ENCODE measurements at places on chromosomes 3 and 15.
A peak's percentile ranks its signal among the peaks of the same experiment; 100 is the strongest.

- peak; percentile 86 for DNase-seq
Measured at GRCh38 chr15:51667478-51667877, 13.8 kb upstream of the SCG3 start.

DNA sequence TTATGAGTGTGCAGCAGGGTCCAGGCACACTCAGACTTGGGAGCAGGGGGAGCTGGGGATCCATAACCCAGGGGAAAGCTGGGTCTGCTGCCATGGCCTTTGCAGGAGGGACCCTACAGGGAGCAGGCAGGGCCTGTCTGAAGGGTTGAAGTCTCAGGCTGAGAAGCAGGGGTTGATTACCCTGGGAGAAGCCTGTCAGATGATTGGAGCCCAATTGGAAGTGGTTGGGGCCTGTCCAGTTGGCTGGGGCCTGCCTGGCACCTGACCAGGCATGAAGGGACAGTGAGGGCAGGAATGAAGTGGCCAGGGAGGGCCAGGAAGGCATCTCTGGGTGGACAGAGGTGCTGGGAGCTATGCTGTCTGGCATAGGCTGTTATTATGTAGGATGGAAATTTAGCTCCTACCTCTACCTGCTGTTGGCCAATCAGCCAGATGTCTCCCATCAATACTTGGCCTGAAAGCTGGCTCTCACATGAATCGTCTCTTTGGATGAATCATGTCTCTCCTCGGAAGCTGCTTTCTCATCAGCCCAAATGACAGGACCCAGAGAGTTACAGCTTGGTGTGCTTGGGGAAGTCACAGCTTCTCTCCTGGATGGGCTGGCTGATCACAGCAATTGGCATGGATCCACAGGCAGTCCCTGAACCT is 27.4 kb upstream of the SLCO2A1 start:
- no peak for DNase-seq

- DNase-seq = peak; percentile 22
Measured at GRCh38 chr15:83653639-83654378, at the start of gene ADAMTSL3. TSS of gene ADAMTSL3 (plus strand) at chr15:83654123. CDS start at chr15:83655762, 1,639 bp downstream.

GRCh38 chr15:44536962-44537734 is at the start of gene EIF3J:
TSS of gene EIF3J (plus strand) at chr15:44537147. CDS start at chr15:44537195, 48 bp downstream.
- DNase-seq = peak; percentile 94

- DNase-seq = no peak
Measured at GRCh38 chr3:196625331-196625730, 14.2 kb upstream of the NRROS start.

- no peak for DNase-seq
Measured at GRCh38 chr15:58758141-58758540, 8.6 kb upstream of the ADAM10 start.

DNA sequence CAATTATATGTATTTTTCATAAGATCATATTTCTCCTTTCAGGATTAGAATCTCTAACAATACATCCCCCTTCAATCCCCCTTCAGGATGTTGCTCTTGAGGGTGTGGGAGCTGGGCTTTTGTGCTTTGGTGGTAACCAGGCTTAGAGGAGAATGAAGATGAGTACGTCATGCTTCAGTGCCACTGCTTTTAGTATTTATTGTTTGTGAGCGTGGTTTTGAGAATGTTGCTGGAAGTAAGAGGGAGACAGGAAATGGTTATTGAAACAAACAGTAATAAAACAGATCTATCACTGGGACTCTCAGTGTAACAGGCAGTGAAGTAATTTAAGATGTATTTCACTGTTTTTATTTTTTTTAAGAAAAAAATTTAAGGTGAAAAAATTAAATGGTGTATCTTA is 35.3 kb downstream of the GBE1 start:
- no peak for DNase-seq

DNA sequence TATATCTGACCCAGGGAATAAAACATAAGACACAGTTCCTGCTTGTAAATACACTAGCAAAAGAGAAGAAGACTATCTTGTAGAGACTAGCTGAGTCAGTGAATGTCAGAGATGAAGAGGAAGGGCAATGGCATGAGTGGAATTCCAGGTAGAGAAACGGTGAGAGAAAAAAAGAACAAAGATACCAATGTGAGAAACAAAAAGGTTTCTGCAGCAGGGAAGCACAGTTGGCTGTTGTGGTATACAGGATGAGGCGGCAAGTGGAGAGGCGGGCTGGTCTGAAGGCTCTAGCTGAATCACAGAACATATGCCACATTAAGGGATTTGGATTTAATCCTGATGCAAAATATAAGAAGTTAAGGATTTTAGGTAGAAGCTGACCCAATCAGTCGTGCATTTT is 17.1 kb upstream of the TASOR start:
- DNase-seq = no peak

DNA sequence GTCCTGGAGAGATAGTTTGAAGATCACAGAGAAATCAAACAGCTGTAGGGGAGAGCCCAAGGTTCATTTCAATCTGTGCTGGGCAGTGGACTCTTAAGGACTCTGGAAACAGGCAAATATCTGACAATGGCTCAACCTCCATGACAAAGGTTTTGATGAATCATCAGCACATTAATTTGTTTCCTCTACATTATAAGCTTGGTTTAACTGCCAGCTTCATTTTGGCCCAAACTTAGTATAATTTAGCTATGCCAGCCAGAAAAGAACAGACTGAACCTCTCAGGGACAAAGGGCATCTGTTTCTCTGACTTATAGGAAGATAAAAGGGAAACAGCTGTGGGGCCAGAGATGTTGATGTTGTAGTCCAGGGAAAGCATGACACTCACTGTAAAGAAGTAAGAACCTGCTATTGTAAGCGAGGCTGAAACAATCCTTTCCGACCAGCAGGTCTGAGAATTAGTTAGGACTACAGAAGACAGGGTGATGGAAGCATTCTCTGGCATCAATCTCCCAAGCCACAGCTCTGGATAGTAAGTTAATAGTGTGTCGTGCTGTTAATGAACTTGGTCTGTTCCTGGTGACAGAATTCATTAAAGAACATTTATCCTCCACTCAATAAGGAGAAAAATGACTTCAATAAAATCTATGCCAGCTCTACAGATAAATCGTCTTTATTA is 110.1 kb downstream of the KCNMB2 start:
- DNase-seq = no peak

DNA sequence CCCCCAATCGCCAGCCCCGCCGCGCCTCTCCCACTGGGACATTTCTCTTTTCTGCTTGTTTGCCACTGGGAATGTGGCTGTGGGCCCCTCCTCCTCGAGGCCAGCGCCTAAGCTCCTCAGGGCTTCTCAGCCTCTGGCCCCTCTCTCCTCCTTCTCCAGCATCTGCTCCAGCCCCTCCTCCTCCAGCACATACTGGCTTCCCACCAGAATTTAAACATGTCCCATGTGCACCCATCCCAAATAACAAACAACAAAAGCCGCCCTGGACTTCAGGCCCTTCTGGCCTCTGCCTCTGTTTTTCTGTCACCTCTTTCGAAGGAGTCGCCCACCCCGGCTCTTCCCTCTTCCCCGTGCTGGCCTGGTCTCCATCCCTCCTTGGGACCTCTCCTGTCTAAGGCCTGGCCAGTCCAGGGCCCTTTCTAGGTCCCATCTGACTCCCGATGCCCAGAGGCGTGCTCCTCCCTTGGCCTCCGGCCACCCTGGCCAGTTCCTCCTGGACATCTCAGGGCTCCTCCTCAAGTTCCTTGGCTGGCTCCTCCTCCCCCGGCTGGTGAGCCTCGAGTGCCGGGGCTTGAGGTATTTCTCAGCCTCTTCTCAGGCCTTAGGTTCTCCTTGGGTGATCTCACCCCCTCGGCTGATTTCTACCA is 94.6 kb upstream of the SLC6A6 start:
- no peak for DNase-seq

DNA sequence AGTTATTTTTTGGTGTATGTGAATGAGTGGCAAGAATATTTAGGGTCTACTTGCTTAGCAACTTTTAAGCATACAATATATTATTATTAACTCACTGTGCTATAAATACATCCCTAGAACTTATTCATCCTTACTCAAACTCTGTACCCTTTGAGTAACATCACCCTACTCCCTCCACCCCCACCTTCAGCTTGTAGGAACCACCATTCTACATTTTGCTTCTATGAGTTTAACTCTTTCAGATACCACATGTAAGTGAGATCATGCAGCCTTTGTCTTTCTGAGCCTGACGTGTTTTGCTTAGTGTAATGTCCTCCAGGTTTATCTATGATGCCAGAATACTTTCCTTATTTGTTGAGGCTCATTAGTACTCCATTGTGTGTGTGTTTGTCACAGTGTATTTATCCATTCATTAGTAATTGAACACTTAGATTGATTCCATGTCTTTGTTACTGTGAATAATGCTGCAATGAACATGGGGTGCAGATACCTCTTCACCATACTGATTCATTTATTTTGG is 526.9 kb downstream of the PYDC2 start:
- DNase-seq = no peak

- DNase-seq = no peak
Measured at GRCh38 chr3:37129871-37130270, 44.5 kb downstream of the LRRFIP2 start.

GRCh38 chr3:57805674-57806073 is 49.6 kb downstream of the SLMAP start:
- DNase-seq = no peak

- DNase-seq = no peak
Measured at GRCh38 chr3:45955017-45955647, 11.9 kb downstream of the CXCR6 start.

DNA sequence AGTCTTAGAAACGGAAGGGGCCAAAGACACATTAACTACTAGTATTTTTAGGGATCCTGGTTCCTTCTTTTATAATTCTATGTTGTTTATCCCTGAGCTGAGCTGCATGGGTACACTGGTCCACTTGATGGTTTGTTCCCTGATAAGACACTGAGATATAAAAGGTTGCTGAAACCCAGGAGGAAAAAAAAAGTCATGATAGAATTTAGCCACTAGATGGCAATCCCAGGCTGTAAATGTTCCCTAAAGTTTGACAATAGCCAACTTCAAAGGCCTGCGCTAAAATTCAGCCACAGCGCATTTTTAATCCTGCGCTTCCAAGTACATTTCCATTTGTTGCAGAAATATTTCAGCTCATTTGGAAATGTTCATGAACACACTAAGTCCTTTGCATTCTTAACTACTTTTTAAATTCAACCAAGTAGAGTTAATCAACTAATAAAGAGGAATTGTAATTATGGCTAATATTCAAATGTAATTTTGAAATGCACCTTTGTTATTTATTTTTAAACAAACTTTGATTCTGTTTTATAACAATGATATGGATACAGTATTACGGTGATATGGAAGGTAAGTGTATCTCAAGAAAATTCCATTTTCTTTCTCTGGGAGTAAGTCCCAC is 249.3 kb upstream of the FEZF2 start:
- peak; percentile 71 for DNase-seq

DNA sequence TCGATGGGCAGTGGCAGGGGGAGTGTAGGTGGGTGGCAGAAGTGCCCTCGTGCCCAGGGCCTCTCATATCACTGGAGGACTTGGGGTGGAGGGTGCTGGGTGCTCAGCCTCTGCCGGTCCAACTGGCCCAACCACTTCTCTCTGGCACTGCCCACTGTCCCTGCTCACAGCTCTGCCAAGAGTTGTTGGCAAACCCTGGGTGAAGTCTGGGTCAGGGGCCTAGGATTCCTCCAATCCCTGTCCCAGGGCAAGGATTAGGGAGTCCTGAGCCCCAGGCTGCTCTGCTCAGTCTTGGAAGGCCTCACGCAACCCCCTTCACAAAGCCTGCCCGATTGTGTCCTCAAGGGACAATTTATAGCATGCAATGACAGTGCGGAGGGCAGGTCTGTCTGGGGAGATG is 5.2 kb upstream of the PRKCD start:
- DNase-seq = no peak

- DNase-seq = no peak
Measured at GRCh38 chr3:56196700-56197099, 271.6 kb downstream of the ERC2 start.

GRCh38 chr3:64541803-64542202 is 146.0 kb downstream of the ADAMTS9 start:
- DNase-seq = no peak

DNA sequence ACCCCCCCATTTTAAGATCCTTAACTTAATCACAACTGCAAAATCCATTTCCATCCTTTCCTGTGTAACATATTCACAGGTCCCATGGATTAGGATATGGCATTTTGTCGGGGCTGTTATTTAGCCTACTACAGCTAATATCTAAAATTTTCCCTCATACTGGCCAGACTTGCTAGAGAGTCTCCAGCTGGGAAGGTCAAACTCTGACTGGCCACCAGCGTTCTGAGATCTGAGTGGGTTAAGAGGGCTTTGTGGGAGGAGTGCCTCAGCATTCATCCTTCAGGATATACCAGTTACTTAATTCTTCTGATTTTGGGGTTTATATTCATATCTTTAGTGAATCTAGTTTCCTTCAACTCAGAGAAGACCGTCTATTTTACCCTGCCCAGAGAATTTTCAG is 17.7 kb downstream of the TM4SF18 start:
- DNase-seq = no peak

- no peak for DNase-seq
Measured at GRCh38 chr15:47711655-47712054, 5.7 kb upstream of the SEMA6D start.

GRCh38 chr3:167854846-167855245 is 119.3 kb downstream of the SERPINI1 start:
- no peak for DNase-seq
